ENCODE measurements at places on chromosomes 7 and 10. TPM values are rescaled to one million over a fixed set of nuclear protein-coding genes. Genes with fewer than 3 reads are reported as not detected.

Gene MSMB
- total RNA-seq: not detected

Gene IGFBP1
- 0.23 TPM for total RNA-seq

GRCh38 chr7:71266912-71267311, 135.0 kb downstream of the GALNT17 start:
- H3K27me3 ChIP-seq: no peaks in the 10 kb centered on the region
- H3K4me3 ChIP-seq: no peak overlapping the region
- H3K36me3 ChIP-seq: no peaks in the 10 kb centered on the region
- no peak overlapping the region for H3K27ac ChIP-seq
- no peak for DNase-seq
- no peaks in the 10 kb centered on the region for H3K4me1 ChIP-seq

GRCh38 chr7:107932805-107933204, 41.8 kb downstream of the DLD start:
- H3K36me3 ChIP-seq: no peaks in the 10 kb centered on the region
- no peak overlapping the region for H3K4me3 ChIP-seq
- no peak for DNase-seq
- H3K27me3 ChIP-seq: no peaks in the 10 kb centered on the region

DNA sequence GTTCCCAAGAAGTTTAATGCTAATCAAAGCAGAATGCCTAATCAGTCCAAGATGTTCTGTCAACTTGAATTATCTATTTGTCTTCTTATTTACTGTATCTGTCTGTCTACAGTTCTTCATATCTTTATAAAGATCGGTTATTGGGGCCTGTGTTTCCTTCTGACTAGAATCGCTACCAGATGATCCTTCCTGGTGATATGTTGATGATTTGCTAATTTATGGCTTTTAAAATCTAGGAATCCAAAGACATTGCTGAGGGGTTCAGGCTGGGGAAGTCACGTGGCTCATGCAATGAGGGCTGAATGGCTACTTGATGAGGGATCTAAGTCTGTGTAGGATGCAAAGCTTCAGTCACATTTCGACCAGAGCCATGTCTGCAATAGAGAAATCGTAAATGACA, 536.3 kb downstream of the KCNMA1 start:
- DNase-seq: no peak
- H3K27ac ChIP-seq: no peak overlapping the region
- no peaks in the 10 kb centered on the region for H3K4me1 ChIP-seq
- no peaks in the 10 kb centered on the region for H3K27me3 ChIP-seq

DNA sequence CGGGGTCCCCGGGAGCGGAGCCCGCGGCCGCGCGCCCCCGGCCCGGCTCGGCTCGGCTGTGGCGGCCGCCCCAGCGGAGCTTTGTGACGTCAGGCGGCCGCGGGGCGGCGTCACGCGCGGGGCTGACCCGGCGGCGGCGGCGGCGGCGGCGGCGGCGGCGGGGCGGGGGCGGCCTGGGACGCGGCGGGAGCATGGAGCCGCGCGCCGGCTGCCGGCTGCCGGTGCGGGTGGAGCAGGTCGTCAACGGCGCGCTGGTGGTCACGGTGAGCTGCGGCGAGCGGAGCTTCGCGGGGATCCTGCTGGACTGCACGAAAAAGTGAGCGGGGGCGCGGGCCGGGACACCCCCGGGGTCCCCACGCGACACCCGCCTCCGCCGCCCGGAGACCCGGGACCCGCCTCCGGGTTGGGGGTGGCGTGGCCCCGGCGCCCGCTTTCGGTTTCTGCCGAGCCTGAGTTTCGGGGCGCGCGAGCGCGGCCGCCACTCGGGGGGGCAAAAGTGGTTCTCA, at the start of gene PWWP2B:
PWWP2B (plus strand) TSS at position 165 of the 506 bp plus-strand sequence; CDS start at position 192, 27 bp downstream.
- H3K27ac ChIP-seq: peak within 1 kb of the TSS; percentile 99
- no peaks in the 10 kb centered on the region for H3K36me3 ChIP-seq
- H3K4me3 ChIP-seq: peak within 1 kb of the TSS; percentile 79
- no peaks in the 10 kb centered on the region for H3K27me3 ChIP-seq

GRCh38 chr7:108072739-108073138, 57.4 kb downstream of the LAMB4 start:
- no peaks in the 10 kb centered on the region for H3K36me3 ChIP-seq
- no peak for DNase-seq
- H3K4me3 ChIP-seq: no peak overlapping the region
- no peak overlapping the region for H3K27ac ChIP-seq
- peaks cover 12% of the 10 kb centered on the region for H3K4me1 ChIP-seq

Gene GIMAP5
- 103 TPM for total RNA-seq

GRCh38 chr7:153576096-153576495, 476.1 kb upstream of the DPP6 start:
- DNase-seq: no peak
- H3K27ac ChIP-seq: no peak overlapping the region
- no peaks in the 10 kb centered on the region for H3K4me1 ChIP-seq
- no peaks in the 10 kb centered on the region for H3K27me3 ChIP-seq
- no peaks in the 10 kb centered on the region for H3K36me3 ChIP-seq

GRCh38 chr10:49689882-49690510, 10.5 kb downstream of the C10orf53 start:
- no peaks in the 10 kb centered on the region for H3K4me1 ChIP-seq
- DNase-seq: no peak
- H3K27me3 ChIP-seq: no peaks in the 10 kb centered on the region
- H3K27ac ChIP-seq: no peak overlapping the region
- H3K4me3 ChIP-seq: no peak overlapping the region

Measured in upper lobe of left lung (tissue), 6 donors.